CD4-positive, alpha-beta T cell treated with Interferon alpha-2 for 1 hour (primary cell): ENCODE measurements at places on chromosomes 4 and X.
A peak's percentile ranks its signal among the peaks of the same experiment; 100 is the strongest.

- DNase-seq, result no peak
Observed at GRCh38 chrX:103734125-103734760, 23.5 kb downstream of the TMEM31 start.

- DNase-seq, result peak; percentile 59
Observed at GRCh38 chrX:15761564-15762191, 23.6 kb downstream of the CA5B start.

GRCh38 chr4:154741922-154742850 lies 1.6 kb upstream of the LRAT start:
- DNase-seq, result no peak

DNA sequence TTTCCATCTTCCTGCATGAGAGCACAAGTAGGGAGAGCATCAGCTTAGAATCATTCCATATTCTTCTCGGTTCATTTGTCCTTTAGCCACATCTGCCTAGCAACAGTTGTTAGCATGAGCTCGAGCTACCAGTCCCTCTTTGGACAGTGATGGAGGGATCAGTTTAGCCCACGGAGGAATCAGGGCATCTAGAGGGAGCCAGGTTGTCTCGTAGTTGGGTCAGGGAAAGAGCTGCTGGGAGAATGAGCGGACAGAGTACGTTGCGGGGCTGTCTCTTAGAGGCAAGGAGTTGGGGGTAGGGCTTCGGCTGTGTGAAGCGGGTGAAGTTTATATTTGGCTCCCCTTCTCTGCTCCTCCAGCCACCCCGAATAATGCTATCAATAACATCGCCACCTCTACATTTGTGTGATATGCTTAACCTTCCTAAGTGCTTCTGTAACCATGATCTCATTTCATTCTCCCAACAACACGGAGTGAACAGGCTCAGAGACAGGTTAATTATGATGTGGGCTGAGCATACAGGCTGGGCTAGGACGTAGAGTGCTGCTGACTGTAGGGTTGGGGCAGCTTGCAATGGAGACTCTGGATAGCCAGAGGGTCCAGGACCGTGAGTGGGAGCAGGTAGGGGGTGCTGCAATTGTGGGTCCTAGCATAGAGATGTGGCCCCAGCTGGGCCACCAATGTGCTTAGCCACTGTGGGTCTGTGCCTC lies 72.6 kb downstream of the FRMPD3 start:
- no peak for DNase-seq

- DNase-seq, result no peak
Observed at GRCh38 chrX:134601240-134601765, 57.0 kb downstream of the PLAC1 start.

DNA sequence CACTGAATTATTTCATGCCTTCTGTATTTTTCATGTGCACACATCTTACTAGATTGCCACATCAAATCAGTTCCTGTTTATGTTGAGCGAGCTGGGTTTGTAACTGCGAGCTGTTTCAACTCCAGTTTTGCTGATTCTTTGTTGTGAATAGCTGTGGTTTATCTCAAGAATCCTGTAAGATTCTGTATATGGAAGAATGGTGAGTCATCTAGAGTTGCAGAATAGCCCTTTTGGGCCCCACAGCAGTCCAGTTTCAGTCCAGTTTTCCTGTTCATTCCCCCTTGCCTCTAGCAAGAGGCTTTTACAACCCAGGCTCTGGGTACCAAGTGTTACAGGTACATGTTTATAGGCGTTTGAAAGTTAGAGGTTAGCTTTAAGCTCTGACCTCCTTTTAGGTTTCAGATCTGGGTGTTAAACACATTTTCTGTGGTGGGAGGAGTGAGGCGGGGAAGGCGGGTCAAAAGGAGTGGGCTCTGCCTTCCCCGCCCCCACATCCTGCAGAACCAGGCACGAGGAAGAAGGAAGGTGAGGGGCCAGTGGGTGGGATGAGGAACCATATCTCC lies 32.7 kb downstream of the TBC1D14 start:
- DNase-seq, result peak; percentile 55

DNA sequence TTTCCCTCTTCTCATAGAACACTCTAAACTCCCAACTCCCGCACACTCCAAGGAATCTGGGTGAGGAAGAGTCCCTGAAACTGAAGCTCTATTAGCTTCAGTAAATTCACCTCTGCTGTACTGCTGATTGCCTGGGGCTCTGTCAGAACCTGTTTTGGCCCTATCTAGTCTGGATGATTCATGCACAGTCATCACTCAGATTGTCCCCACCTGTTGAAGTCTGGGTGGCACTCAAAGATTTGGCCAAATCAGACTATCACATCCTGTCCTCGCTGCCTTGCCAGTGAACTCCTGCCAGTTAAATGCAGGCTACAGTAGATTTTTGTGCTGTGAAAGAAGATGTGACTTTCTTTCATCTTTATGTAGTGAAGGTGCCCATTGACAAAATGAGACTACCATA lies 63.5 kb upstream of the EMCN start:
- DNase-seq, result no peak
